Kidney (tissue), 22 donors: ENCODE measurements at places on chromosomes 11 and 22.

- no peaks in the 10 kb centered on the region for H3K27me3 ChIP-seq
- no peaks in the 10 kb centered on the region for H3K4me1 ChIP-seq
- no peak overlapping the region for H3K4me3 ChIP-seq
- no peak for DNase-seq
Observed at GRCh38 chr11:36010010-36010740, 66.3 kb downstream of the LDLRAD3 start.

GRCh38 chr11:1835671-1836010, 851 bp downstream of the SYT8 start:
- no peaks in the 10 kb centered on the region for H3K27me3 ChIP-seq
- no peak overlapping the region for H3K27ac ChIP-seq
- H3K36me3 ChIP-seq: no peaks in the 10 kb centered on the region
- no peak for DNase-seq
- peaks cover 9% of the 10 kb centered on the region for H3K4me1 ChIP-seq
- no peak overlapping the region for H3K4me3 ChIP-seq

DNA sequence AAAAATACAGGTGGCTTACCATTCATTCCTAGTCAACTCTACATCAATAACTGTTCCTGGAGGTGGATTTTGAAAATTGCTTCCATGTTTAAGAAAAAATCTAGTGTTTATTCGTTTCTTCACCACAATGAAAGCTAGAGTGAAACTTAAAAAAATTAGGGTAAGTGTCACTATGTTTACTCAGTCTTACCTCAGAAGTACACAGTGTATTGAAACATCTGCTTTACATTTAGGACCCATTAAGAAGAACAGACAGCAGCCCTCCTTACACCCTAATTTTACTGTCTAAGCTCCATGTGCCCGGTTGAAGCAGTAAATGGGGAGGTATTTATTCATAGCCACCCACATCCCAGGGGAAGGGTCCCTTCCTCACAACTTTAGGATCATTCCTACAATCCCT, 51.4 kb downstream of the PIWIL3 start:
- no peak for DNase-seq
- no peaks in the 10 kb centered on the region for H3K27me3 ChIP-seq
- H3K36me3 ChIP-seq: no peaks in the 10 kb centered on the region
- H3K27ac ChIP-seq: no peak overlapping the region

DNA sequence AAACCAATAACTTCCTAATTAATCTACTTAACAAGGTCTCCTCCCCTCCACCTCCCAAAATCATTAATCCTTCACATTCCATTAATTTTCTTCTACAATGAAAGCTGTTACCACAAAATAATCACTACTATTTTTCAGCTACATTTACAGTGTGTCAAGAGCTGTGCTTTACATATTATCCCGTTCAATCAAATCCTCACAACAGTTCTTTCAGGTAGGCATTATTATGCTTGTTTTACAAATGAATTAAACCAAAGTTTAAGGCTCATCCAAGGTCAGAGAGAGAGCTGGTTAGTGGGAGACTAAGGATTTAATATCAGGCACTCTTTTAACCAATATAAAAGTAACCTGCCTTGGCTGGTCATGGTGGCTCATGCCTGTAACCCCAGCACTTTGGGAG, 107.4 kb downstream of the SIK3 start:
- no peak for DNase-seq
- H3K27ac ChIP-seq: no peak overlapping the region
- no peak overlapping the region for H3K4me3 ChIP-seq
- H3K4me1 ChIP-seq: peaks cover 13% of the 10 kb centered on the region
- H3K27me3 ChIP-seq: no peaks in the 10 kb centered on the region
- H3K36me3 ChIP-seq: no peaks in the 10 kb centered on the region

- no peak overlapping the region for H3K4me3 ChIP-seq
- H3K4me1 ChIP-seq: peaks cover under 1% of the 10 kb centered on the region
- no peak for DNase-seq
- no peak overlapping the region for H3K27ac ChIP-seq
- no peaks in the 10 kb centered on the region for H3K27me3 ChIP-seq
Observed at GRCh38 chr22:42814215-42814614, 42.9 kb downstream of the ARFGAP3 start.

GRCh38 chr11:11565636-11566035, 56.2 kb downstream of the GALNT18 start:
- no peak for DNase-seq
- H3K4me1 ChIP-seq: peaks cover 9% of the 10 kb centered on the region
- no peaks in the 10 kb centered on the region for H3K27me3 ChIP-seq
- H3K36me3 ChIP-seq: no peaks in the 10 kb centered on the region
- no peak overlapping the region for H3K4me3 ChIP-seq

DNA sequence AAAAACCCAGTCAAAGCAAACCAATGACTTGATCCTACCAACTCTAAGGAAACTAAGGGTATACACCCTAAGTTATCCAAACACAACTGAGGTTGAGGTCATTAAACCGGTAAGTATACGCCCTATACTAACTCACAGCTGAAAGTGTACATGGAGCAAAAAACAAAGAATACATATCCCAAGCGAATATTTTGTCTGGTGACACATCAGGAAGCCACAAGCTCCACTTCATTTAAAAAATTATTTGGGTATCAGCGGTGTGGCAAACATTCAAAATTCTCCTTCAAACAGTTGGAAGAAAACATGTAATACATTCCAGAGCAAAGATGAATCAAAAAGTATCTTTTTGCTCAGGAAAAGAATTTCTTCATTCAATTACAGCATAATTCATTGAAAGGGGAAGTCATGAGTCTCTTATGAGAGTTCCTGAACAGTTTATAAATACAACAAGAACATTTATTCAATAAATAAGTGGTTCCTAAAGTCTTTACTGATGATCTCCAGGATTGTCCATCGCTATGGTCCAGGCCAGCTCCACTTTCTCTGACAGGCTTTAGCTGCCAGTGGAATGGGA, 4.5 kb upstream of the JAML start:
- H3K4me3 ChIP-seq: no peak overlapping the region
- DNase-seq: no peak
- no peaks in the 10 kb centered on the region for H3K4me1 ChIP-seq
- H3K27me3 ChIP-seq: no peaks in the 10 kb centered on the region
- peaks cover 13% of the 10 kb centered on the region for H3K36me3 ChIP-seq

- H3K4me3 ChIP-seq: no peak overlapping the region
- H3K36me3 ChIP-seq: peaks cover under 1% of the 10 kb centered on the region
- H3K4me1 ChIP-seq: no peaks in the 10 kb centered on the region
- H3K27me3 ChIP-seq: no peaks in the 10 kb centered on the region
- peak; percentile 55 for DNase-seq
- H3K27ac ChIP-seq: no peak overlapping the region
Observed at GRCh38 chr11:77203901-77204753, 76.1 kb downstream of the MYO7A start.

DNA sequence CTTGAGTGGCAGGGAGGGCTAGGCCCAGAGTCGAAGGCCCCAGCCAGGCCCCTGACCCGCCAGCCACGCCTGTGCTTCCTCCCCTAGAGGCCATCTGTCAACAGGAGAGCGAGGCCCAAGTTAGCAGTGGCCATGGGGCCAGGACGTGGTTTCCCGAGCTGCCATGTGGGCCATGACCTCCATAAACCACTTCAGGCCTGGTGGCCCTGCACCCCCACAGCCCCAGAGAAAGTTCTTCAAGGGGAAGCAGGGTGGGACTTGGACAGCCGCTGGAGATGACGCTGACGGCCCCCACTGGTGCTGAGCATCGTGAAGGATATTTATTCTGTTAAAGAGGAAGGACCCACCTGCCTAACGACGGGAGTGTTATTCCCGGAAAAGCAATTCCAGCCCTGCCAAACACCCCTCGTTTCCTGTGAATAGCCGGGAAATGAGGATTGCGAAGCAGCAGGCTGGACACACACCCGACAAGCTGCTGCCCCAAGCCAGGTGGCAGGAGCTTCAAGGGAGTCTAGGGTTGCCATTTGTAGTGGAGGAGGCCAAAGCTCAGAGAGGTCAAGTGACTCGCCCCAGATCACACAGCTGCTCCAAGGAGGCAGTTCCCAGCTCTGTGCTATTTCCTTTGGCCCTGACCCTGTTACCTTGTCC, 12.8 kb downstream of the PRR5 start:
- no peak for DNase-seq
- no peaks in the 10 kb centered on the region for H3K4me1 ChIP-seq
- no peaks in the 10 kb centered on the region for H3K36me3 ChIP-seq
- H3K27me3 ChIP-seq: no peaks in the 10 kb centered on the region
- no peak overlapping the region for H3K4me3 ChIP-seq

GRCh38 chr11:34341096-34341495, 16.7 kb downstream of the ABTB2 start:
- no peaks in the 10 kb centered on the region for H3K4me1 ChIP-seq
- H3K4me3 ChIP-seq: no peak overlapping the region
- no peak overlapping the region for H3K27ac ChIP-seq
- no peaks in the 10 kb centered on the region for H3K36me3 ChIP-seq

DNA sequence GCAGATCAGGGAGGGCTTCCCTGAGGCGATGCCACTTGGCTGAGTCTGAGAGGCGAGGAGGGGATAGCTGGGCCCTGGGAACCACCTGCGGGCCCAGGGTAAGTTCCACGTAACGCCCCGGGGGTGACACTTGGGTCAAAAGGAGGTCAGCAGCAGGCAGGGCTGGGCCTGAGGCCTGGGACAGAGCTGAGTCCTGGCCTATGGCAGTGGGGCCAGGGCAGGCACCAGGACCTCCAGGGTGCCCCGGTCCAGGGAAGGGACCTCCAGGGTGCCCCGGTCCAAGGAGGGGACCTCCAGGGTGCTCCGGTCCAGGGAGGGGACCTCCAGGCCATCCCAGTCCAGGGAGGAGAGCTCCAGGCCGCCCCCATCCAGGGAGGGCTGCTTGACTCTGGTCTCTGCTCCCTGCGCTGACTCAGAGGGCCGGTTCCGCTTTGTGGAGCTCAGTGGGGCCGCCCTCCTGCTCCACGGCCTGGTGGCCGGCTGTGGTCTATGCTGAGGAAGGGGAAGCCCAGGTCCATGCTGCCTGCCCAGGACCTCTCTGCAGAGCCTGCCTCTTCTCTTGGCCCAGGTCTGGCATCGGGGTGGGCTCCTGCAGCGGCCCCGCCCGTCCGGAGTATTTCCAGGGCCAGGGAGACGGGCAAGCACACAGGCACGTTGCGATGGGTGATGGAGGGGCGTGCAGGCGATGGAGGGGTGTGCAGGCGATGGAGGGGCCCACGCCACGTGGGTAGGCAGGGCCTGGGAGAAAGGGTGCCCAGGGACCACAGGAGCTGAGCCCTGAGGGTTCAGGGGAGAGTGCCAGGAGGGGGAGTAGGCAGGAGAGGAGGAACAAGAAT, 19.5 kb upstream of the WNT7B start:
- H3K36me3 ChIP-seq: no peaks in the 10 kb centered on the region
- peak overlapping the region; percentile 90 for H3K27ac ChIP-seq
- H3K4me1 ChIP-seq: no peaks in the 10 kb centered on the region
- no peak overlapping the region for H3K4me3 ChIP-seq

DNA sequence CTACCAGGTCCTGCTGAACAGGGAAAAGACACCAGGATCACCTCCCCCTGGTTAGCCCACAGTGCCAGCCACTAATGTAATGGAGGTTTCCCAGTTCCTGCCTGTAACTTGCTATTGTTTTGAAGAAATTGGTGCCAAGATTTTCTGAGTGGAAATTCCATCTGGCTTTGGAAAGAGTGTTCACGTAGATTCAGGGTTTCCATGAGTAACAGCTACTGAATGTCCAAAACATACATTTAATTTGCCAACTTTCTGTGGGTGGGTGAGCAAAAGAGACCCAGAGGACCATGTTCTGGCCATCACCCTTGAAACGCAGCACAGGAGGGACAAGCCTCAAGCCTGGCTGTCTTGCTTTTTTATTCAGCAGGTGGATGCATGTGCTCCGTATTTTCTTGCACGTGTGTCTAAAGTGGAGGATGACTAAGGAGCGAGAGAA, 8.8 kb upstream of the DKK3 start:
- no peak for DNase-seq
- H3K4me1 ChIP-seq: peaks cover 3% of the 10 kb centered on the region
- H3K4me3 ChIP-seq: no peak overlapping the region
- H3K27me3 ChIP-seq: no peaks in the 10 kb centered on the region
- H3K27ac ChIP-seq: no peak overlapping the region
